ENCODE measurements at places on chromosomes 13 and 19.
A peak's percentile ranks its signal among the peaks of the same experiment; 100 is the strongest.

DNA sequence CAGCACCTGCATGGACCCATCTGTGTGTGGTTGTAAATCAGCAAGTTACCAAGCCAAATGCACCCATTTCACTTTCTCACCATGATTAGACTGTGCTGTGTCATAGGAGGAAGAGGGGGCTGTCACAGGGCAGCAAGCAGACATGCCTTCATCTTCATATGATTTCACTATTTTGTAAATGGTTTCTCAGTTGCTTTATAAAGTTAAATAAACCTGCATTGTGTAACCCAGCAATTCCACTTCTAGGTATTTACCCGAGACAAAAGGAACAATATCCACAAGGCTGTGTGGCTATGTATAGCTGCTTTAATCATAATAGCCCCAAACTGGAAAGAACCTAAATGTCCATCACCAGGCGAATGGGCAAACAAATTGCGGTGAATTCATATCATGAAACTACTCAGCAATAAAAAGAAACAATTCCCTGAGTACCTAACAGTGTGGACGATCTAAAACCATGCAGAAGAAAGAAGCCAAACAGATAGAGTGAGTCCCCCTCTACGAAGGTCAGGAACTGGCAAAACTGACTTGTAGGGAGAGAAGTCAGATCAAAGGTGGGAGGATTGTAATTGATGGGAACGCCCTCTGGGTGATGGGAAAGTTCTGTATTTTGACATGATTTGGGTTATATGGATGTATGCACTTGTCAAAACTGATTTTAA lies 185.4 kb downstream of the COL4A1 start:
- no peak for DNase-seq

DNA sequence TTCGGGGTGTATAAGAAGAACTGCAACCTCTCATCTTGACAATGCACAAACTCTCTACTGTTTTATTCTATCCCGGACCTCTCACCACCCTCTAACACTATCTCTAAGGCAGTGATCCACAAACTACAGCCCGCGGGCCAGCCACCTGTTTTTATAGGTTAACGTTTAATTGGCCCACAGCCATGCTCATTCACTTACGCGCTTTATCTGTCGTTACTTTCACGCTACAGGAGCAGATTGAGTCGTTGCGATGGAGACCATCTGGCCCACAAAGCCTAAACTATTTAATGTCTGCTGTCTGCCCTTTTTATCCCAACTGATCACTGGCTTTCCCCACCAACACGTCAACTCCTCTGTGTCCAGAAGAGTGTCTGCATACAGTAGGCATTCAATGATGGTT lies 158.9 kb downstream of the CACNA1A start:
- DNase-seq: no peak

GRCh38 chr19:1992759-1993260 lies 22.7 kb downstream of the BTBD2 start:
- peak; percentile 23 for DNase-seq

- DNase-seq: no peak
Measured at GRCh38 chr13:50635504-50635903, 208.0 kb downstream of the DLEU7 start.

Measured in activated CD4-positive, alpha-beta T cell treated with anti-CD3 and anti-CD28 coated beads, Interleukin-10, Interleukin-2, amounts not matched to agents 100 ng/mL and 50 ng/mL, durations not matched to agents 16 hours and 8 hours (primary cell).